Right atrium auricular region (tissue), 2 donors: ENCODE measurements at places on chromosomes 16 and 17.

DNA sequence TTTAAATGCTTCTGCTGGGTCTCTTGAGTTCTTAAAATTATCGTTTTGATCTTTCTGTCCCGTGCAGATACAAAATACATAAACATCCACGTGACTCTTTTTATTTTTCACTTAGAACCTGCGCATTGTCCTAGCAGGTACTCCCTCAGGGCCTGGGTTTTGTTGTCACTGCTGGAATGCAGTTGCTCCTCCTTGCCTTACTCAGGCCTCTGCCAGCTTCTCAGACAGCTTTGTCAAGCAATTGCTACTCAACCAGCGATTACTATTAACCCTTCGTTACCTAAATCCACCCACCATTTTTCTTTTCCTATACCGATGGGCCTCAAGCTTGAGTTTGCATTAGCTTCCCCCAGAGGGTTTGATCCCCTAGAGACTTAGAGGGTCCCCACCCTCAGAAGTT is 405.9 kb upstream of the RBFOX1 start:
- DNase-seq: no peak

GRCh38 chr17:72977771-72978417 is 114.6 kb downstream of the SLC39A11 start:
- DNase-seq: no peak

DNA sequence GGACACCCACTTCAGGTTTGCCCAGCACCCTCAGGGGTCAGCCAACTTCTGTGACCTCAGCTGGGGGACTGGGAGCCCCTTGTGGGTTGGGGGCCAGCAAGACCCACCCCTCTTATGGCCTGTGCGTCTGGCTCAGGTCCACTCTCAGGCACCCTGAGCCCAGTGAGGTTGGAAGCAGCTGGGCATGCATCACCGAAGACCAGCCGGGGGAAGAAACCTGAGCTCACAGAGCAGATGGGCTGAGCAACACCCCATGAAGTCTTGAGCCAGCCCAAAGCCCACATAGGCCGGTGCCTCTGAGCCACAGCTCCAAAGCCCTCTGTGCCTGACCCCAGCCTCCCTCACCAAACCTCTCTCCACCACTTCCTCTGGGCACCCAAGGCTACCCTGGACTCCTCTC is 166.7 kb downstream of the RBFOX3 start:
- DNase-seq: no peak

DNA sequence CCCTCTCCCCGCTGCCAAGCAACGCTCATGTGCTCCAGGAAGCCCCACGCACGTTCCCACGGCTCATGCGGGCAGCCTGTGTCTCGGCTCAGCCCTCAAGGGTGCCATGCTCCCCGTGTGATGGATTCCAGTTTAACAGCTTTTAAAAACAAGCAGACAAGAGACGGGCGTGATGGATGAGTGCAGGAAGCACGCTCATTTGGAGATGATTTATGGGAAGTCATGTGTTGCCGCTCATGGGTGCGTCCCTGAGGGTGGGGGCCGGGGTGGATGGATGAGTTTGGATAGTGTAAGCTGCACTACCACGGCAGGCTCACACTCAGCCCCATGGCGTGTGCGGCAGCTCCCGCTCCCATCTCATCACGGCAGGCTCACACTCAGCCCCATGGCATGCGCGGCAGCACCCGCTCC is 132.8 kb downstream of the RBFOX3 start:
- DNase-seq: no peak
